ENCODE measurements at places on chromosomes 16 and 17.

- DNase-seq: no peak
Observed at GRCh38 chr16:15854906-15855703, 1.7 kb downstream of the MYH11 start.

DNA sequence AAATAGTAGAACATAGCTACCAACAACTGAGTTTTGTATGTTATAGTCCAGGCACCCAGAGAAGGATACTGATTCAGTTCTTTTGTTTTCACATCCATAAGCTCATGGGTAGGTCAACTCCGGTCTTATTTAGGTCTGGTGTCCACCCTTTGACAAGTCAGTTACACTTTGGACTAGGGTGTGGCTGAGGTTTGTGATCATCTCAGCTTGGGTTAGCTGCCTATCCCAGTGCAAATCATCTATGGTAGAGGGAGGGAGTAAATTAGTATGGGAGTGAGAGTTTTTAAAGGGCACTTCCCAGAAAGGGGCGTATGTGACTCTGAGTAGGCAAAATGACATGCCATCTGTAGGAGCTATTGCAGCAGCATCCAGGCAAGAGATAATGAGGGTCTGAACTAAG is 66.1 kb downstream of the TANC2 start:
- no peak for DNase-seq

GRCh38 chr17:56185491-56186221 is 32.4 kb downstream of the ANKFN1 start:
- no peak for DNase-seq

DNA sequence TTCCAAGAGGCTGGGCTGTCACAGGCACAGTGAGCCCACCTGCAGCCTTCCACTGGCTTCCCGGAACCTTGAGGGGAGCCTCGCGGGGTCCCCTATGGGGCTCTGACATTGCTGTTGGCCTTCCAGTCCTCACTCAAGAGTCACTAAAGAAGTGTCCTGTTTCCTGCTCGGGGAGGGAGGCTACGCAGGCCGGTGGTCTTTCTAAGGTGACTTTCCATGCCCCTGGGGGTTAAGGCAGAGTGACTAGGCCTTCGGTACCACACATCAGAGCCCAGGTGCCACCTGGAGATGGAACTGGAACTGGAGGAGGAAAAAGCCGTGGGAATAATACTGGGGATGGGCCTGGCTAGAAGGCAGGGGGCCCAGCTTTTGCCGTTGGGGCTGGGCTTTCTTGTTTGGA is 72.1 kb downstream of the IL21R start:
- no peak for DNase-seq

GRCh38 chr16:52547834-52548215 is 882 bp upstream of the TOX3 start:
- DNase-seq: no peak

DNA sequence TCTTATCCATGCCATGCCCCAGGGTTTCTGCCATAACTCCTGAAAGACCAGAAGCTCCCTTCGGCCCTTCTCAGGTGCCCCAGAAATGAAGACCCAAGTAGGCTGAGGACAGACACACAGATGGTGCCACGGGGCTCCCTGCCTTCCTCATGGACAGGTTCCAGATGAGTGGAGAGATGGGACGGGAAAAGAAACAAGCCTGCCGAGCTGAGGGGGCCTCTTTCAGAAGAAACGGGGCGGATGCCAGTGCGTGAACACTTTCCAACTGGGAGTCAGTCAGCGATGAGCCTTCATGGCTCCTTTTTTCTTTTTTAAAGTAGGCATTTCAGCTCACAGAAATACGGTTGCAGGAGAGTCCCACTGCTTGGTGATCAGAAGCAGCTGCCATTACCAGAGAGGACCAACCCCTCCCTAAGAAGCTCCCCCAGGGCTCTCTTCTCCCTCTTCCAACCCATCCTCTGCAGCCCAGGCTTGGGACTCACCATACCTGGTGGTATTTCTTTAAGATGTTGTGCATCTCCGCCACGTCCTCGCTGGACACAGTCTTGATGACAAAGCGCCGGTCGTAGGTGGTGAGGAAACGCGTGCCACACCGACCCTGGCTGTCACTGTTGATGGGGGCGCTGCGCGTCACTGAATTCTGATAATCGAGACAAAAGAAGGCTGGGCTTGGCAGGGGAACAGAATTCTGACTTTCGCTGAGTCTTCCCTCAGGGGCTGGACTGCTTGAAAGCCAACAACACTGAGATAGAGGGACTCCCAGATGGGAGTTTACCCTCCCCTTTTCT is 19.2 kb downstream of the PIP4K2B start:
- DNase-seq: no peak

GRCh38 chr16:28527985-28528384 is 10.8 kb downstream of the NUPR1 start:
- no peak for DNase-seq

GRCh38 chr16:74760007-74760767 is 14.4 kb downstream of the FA2H start:
- no peak for DNase-seq

DNA sequence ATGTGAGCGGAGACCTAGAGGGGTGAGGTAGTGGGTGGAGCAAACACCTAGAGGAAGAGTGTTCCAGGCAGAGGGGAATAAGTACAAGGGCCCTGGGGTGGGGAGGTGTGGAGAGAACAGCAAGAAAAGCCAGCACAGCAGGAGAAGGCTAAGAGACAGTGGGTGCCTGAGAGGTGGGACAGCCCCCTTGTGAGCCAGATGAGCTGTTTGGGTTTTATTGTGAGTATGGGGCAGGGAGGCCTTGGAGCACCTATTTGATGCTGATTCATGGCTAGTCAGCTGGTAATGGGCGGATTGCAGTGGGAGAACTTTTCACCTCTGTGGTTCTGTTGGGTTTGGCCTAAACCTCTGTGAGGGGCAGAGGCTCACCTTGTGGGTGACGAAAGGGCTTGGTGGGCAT is 68.4 kb downstream of the ABCC1 start:
- no peak for DNase-seq

DNA sequence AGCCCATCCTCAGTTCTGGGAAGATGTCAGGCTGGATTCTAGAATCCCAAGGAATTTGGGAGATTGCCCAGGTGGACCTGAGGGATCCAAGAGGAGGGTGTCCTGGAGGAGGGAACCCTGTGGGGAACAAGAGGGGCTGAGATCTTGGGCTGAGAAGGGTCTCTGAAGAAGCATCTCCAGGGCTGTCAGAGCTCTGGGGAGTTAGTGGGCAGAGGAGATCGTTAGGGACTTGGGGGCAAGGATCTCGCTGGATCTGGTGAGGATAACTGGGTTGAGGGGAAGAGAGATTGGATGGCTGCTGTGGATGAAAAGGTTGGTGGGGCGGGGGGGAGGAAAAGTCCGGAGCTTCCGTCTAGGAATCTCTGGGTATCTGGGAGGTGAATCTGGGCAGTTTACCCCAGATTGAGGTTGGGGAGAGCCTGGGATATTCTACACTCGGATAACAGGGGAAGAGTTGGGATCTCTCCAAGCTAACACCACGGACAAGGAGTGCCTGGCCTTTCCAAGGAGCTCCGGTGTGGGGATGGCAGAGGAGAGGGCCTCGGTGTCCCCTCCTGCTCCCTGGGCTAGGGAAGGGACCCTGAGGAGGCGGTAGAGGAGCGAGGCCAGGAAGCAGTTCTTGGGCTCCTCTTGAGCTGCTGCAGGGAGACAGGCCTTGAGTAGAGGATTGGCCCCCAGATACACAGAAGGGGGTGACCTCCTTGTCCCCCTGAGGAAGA is 1.7 kb downstream of the FBXL19 start:
- DNase-seq: no peak

DNA sequence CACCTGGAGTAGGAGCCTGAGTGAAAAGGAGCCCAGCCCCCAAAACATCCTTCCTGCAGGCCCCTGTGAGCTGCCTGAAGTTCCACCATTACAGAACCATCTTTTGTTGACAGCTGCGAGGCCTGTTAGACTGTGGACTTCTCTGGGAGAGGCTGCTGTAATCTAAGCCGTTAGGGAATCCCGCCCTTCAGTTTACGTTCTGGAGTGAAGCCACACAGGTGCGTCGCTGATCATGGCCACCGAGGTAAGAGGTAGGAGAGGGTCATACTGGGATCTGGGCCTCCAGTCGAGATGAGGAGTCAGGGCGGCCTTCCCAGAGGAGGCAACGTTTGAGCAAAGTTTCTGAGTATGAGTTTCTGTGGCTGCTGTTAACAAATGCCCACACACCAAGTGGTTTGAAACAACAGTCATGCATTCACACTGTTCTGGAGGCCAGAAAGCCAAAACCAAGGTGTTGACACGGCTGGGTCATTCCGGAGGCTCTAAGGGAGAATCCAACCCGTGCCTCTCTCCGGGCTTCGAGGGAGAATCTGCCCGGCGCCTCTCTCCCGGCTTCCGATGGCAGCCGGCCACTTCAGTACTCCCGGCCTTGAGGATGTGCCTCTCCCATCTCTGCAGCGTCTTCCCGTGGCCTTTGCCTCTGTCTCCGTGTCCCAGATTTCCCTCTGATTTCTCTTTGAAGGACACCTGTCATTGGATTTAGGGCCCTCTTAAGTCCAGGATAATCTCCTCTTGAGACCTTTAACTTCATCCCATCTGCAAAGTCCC is 26.6 kb upstream of the ATP2C2 start:
- no peak for DNase-seq

GRCh38 chr17:16415031-16415924 is at the start of gene TRPV2:
TRPV2 (plus strand) TSS chr17:16415571; CDS start chr17:16417669, 2,098 bp downstream.
- DNase-seq: no peak

All from cerebellar nuclear complex (tissue), 1 donor.